ENCODE measurements at places on chromosomes 13 and 19.

- DNase-seq, result no peak
Observed at GRCh38 chr19:8615813-8616596, 5.5 kb upstream of the ADAMTS10 start.

GRCh38 chr19:17054746-17055145, 20.5 kb downstream of the HAUS8 start:
- DNase-seq, result no peak

DNA sequence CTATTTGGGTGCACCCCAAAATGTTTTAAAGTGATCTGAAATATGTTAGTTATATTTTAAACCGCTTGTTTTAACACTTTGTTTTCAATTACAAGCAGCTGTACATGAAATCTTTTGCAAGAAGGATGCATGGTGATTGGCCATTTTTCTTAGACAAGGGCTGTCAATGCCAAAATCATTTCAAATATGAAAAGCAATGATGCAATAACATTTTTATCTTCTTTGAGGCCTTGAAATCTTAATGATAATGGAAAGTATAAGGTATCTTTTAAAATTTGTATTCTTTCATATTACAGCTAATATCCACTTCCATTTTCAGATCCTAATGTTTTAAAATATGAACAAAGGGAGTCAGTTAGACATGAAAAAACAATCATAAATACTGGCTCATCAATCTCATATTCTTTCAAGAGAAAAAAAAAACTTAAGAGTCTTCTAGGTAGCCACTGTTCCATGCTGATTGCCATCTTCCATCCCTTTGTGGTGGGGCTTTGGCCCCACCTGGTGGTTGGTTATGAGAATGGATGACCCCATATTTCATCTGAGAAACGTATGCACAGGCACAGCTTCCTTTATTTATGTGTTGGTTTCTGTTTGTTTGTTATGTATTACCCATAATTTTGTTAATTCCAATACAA, 330.3 kb upstream of the MIR17HG start:
- peak; percentile 20 for DNase-seq

GRCh38 chr13:47004027-47004426, 107.2 kb upstream of the HTR2A start:
- DNase-seq, result no peak

DNA sequence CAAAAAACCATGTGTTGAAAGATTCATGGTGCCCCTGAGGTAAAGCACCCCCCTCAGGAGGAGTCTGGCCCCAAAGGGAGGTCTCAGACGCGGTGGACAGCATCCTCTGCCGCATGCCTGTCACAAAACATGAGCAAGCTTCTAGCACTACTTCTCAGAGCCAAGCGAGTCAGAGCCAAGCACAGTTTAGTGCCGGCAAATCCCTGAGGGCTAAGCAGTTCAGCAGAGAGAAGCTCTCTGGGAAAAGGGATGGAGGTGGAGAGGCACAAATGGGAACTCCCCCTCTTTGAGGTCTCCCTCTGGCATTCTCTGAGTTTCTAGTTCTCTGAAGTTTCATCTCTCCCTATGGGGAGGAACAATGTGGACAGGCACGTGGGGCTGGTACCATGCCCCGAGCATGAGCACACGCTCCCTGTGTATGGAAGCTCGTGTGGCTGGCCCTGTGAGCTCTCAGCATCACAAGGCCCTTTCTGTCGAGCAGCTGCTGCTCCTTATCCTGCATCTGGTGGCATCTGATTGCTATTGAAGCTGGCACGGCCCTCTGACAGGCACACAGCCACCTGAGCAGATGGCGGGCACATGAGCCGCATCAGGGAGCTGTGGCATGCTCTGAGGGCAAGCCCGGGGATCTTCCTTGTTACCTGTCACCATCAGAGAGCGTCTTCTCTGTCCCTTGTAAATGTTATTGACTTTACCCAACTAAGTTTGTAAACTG, 325.1 kb downstream of the SLC7A1 start:
- DNase-seq, result no peak

GRCh38 chr13:32669030-32669646, 82.9 kb downstream of the PDS5B start:
- DNase-seq, result no peak

- DNase-seq, result no peak
Observed at GRCh38 chr19:56972291-56972841, 131.8 kb upstream of the PEG3 start.

DNA sequence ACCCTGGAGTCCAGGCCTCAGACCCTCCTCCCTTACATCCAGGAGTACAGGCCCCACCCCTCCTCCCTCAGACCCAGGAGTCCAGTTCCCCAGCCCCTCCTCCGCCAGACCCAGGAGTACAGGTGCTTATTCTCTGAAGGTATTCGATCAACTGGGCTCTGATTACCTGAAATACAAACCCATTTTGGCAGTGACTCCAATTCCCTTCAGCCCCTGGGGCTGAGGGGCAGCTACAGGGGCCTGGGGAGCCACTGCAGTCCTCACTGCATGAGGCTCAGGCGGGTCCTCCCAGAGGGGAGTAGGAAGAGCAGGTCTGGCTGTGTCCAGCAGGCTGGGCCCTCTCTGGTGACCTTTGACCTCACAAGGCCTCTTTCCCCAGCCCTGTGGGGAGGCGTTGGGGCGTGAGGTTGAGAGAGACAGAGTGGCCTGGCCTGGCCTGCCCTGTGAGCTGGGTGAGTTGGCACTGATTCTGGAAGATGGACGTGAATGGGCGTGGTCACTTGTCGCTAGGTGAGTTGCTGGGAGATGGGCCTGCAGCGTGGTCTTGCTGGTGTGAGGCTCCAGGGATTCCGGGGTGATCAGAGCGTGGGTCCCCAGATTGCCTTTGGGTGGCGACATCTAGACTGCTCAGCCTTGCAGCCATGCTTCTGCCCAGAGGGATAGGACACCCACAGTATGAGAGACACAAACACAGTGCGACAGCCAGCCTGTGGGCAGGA, 3.1 kb downstream of the BCAT2 start:
- DNase-seq, result no peak

GRCh38 chr19:47155148-47155547, 24.5 kb downstream of the SAE1 start:
- no peak for DNase-seq

- no peak for DNase-seq
Observed at GRCh38 chr19:9032136-9032631, 22.0 kb upstream of the MUC16 start.

GRCh38 chr19:29395111-29395733, 130.6 kb upstream of the VSTM2B start:
- no peak for DNase-seq

DNA sequence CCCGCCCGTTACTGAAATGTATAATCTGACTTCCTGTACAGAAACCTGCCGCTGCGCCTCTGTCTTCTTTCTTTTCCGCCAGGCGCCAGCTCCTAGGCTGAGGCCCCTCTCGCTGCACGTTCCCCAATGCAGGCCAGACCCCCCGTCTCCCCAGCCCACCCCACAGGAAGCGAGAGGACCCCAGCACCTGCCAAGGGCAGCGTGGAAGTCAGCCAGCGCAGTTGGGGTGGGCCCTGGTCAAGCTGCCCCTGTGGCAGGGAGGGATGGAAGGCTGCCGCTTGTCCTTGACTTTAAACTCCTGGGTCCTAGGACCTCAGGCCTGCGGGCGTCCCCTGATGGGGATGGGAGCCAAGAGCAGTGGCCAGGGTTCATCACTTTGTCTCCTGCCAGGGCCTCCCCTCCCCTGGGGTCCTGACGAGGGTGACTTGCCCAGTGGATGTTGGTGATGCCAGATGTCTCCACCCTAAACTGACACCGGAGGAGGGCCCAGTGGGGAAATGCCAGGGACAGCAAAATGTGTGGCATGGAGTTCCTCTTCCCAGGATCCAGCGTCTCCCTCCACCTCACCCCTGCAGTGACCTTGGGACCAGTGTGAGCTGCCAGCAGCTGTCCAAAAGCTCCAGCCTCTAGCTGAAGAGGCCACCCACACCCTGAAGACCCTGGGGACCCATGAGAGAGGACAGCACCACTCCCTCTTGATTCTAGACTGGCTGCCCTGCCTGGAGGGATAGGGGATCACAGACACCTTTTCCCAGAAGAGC, 8.5 kb upstream of the MARCHF2 start:
- DNase-seq, result no peak

- DNase-seq, result no peak
Observed at GRCh38 chr13:111911754-111912452, 155.0 kb upstream of the SOX1 start.

DNA sequence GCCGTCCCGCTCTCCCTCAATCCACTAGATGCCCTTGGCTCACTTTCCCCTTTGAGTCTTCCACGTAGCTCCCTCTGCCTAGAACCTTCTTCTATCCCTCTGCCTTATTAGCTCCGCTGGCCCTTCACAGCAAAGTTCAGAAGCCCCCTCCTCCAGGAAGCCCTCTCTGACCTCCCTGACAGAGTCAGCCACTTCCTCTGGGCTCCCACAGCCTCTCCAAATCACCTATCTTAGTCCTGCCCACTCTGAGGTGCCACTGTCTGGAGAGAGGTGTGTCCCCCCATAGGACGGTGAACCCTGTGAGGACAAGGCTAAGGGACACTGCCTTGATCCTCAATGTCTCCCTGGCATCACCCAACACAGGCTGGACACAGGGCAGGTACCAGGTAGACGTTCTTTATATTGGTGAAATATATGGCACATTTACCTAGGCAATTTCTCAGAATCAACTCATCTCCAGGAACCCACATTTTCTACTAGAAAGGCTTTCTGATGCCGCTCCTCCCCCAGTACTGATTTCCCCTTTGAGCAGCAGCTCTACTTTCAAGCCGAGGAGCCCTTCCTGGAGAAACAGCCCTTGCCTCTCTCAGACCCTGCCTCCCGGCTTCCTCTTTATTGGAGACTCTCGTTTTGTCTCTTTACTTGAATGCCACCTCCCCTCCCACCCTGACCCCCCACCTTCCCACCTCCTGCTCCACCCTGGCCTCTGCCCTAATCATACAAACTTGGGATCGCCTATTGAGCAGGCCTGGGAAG, 3.4 kb upstream of the TGFB1 start:
- DNase-seq, result no peak

DNA sequence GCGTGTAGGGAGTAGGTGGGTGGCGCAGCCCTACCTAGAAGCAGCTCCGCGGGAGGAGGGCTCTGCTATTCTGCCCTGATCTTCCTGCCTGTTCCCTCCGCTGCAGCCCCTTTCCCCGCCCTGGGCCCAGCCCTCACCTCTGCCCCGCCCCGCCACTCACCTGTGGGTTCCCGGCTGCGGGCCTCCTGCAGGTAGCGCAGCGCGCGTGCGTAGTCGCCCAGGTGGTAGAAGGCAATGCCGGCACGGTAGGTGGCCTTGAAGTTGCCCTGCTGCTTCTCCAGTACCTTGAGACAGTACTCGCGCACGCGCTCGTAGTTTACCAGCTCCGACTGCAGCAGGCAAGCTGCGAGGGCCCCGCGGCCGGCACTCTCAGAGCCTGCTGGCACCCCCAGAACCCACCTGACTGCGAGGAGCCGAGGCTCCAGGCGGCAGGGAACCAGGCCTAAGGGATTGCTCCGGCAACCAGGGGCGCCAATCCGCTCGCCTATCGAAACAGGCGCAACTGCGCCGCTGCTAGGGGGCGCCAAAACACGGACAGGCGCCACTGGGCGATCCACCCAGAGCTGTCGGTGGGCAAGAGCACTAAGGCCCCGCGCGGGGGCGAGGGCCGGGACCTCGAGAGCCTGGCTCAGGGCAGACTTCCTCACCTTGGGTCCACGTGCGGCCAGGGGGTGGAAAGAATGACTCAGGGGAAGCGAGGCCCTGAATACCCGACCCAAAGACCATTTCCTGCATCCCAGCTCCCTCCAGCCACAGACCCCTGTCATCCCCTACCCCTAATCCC, 965 bp downstream of the TTC9B start:
- no peak for DNase-seq

DNA sequence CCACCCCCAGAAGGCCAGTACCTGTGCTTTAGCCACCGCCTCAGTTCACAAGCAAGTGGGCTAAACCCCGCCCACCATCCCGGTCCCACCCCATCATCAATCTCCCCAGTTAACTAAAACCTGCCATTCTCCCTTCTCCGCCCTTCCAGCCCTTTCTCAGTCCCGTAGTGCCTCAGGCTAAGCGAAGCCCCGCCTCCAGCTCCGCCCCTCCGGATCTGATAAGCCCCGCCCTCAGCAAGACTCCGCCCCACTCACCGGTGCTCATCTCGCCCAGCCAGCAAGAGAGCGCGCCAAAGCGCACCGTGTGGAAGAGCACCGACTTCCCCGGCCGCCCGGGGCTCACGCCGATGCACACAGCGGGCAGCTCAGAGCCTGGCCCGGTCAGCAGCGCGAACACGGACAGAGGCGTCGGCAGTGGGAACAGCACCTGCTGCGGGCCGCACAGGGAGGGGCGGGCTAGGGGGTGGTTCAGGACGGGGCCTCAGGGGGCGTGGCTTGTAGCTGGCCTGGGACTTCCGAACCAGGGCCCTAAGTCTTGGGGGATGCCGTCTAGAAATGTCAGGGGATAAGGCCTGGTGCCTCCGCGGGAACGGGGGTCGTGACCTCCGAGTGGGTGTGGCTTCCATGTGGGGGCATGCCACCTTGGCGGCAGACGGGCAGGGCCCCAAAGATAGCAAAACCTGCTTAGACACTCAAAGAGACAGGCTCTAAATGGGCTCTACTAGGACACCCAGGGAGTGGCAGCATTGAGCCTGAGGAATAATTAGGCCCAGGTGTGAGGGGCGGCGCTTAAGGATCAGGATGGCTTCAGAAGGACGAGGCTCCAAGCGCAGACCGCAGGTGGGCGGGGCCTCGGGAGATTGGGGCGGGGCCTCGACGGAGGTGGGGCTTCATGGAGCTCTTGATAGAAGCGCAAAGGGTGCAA, 21.4 kb downstream of the MAP4K1 start:
- no peak for DNase-seq

DNA sequence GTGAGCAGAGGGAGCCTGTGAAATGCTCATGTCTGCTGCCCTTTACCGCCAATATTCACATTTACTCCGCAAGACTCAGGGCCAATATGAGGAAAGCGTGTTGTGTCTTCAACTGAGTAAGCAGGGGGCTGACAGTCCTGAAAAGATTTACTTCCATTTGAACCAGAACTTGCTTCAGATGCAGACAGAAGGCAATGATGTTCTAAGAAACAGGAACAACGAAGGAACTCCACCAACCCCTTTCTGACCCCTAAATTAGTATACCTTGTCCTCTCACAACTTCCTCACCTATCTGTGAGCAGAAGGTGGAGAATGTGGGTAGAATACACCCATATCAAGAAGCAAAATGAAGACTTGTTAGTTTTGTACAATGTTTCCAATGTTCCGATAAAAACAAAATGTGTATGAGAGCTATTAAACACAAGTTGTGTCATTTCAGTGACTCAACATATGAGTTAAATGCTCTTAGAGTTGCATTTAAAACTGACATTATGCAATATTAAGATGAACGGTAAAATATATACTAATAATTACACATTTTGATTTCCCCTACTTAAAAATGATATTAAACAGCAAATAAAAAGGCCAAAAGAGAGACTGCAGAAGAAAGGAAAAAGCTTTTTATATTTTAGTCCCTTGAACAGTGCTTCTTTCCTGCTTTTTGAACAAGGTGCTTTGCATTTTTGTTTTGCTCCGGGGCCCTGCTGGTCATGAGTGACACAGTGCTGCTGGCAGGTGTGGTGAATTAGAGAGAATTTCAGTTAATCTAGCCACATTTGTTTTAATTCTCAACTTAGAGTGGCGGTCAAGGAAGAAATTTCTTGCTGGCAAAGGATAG, 16.0 kb downstream of the TMEM272 start:
- DNase-seq, result no peak

- DNase-seq, result no peak
Observed at GRCh38 chr13:112759053-112759452, 69.2 kb downstream of the ATP11A start.
